ENCODE measurements at places on chromosomes 4 and X. TPM values are rescaled to one million over a fixed set of nuclear protein-coding genes. Genes with fewer than 3 reads are reported as not detected.

CXCL11 gene
- total RNA-seq: not detected

TRPC5OS gene
- not detected for total RNA-seq

BMP3 gene
- total RNA-seq: not detected

TAF7L gene
- 0.33 TPM for total RNA-seq

- H3K27ac ChIP-seq: no peak overlapping the region
- no peak overlapping the region for H3K4me3 ChIP-seq
- H3K36me3 ChIP-seq: no peaks in the 10 kb centered on the region
- H3K27me3 ChIP-seq: no peaks in the 10 kb centered on the region
These were observed 539.1 kb upstream of the MAGEB18 start for GRCh38 chrX:25599061-25599460.

DNA sequence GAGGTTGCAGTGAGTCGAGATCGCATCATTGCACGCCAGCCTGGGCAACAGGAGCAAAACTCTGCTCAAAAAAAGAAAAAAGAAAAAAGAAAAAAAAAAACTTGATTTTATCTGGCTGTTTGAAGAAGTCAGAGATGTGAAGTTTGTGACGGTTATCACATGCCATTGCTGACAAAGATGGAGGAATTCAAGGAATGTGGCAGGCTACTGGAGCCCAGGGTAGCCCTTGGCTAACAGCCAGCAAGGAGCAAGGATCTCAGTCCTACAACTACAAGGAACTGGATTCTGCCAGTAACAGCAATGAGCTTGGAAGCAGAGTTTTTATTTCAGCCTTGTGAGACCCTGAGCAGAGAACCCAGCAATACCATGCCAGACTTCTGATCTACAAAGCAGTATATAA is 24.3 kb upstream of the TET2 start:
- peak; percentile 60 for DNase-seq
- no peak overlapping the region for H3K27ac ChIP-seq
- no peak overlapping the region for H3K4me3 ChIP-seq
- no peaks in the 10 kb centered on the region for H3K4me1 ChIP-seq
- no peaks in the 10 kb centered on the region for H3K27me3 ChIP-seq
- H3K36me3 ChIP-seq: no peaks in the 10 kb centered on the region

DNA sequence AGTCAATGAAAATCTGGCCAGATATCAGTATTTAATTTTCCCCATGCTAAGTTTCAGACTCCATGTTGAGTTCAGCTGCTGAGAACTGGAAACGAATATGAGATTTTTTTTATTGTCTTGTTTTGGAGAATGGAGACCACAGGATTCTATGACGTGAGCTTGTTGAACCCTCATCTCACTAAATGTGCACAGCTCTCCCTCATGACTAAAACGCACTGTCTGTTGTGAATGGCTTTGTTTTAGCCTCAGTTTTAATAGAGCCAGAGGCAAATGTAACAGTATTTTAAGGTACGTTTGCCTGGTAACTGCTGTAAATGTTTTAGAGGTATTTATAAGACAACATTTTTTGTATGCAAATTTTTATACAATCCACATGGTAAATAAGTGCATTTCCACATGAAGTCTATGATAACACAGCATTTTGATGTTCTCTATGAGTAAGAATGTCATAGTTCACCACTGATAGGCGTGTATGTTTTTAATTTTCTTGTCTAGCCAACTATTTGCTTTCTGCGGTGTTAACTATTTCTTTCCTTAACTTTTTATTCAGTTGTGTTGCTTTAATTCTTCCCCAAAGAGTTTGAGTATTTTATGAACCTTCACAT is 1159.3 kb upstream of the TENM3 start:
- no peak overlapping the region for H3K27ac ChIP-seq
- H3K27me3 ChIP-seq: no peaks in the 10 kb centered on the region
- no peaks in the 10 kb centered on the region for H3K4me1 ChIP-seq
- no peak for DNase-seq
- no peak overlapping the region for H3K4me3 ChIP-seq
- no peaks in the 10 kb centered on the region for H3K36me3 ChIP-seq

DNA sequence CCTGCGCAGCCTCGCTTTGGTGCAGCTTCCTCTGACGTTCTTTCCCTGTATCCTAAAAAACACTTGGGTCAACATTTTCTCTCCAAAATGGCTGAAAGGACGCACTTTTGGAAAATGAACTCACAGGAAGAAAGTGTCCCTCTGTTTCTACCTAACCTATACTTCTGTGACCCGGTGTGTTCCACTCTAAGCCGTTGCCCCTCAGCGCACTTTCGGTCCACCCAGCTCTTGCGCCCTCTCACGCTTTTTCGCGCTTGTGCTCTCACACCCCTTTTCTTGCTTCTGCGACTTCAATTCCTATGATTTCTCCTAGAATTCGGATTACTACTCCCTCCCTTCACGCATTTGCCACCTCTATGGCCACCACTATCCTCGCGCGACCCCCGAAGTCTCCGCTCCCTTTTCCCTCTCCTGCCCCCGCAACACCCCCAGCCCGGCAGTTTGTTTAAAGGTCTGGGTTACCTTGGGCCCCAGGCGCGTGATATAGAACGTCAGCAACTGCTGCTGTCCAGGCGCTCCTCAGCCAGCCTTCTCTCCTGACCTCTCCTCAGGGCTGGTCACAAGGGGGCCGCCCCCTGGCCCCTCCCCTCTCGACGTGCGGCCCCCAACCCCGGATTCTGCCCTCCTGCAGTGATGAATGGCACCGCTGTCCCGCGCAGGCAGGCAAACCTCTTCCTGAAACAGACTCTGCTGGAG is at the start of gene USP51:
Gene USP51 (minus strand): TSS at position 535 of the 696 bp plus-strand sequence. CDS start 909 bp downstream, outside the sequence.
- no peaks in the 10 kb centered on the region for H3K36me3 ChIP-seq
- DNase-seq: peak; percentile 59
- H3K27me3 ChIP-seq: no peaks in the 10 kb centered on the region
- peak within 1 kb of the TSS; percentile 84 for H3K27ac ChIP-seq
- no peaks in the 10 kb centered on the region for H3K4me1 ChIP-seq

- peaks cover 25% of the 10 kb centered on the region for H3K4me1 ChIP-seq
- H3K27me3 ChIP-seq: no peaks in the 10 kb centered on the region
These were observed 1.8 kb downstream of the SH3BP2 start for GRCh38 chr4:2794486-2795299.

- peaks cover 16% of the 10 kb centered on the region for H3K36me3 ChIP-seq
- DNase-seq: no peak
- H3K4me1 ChIP-seq: no peaks in the 10 kb centered on the region
- H3K27ac ChIP-seq: no peak overlapping the region
These were observed 58.1 kb downstream of the FAM114A1 start for GRCh38 chr4:38925492-38926413.

DNA sequence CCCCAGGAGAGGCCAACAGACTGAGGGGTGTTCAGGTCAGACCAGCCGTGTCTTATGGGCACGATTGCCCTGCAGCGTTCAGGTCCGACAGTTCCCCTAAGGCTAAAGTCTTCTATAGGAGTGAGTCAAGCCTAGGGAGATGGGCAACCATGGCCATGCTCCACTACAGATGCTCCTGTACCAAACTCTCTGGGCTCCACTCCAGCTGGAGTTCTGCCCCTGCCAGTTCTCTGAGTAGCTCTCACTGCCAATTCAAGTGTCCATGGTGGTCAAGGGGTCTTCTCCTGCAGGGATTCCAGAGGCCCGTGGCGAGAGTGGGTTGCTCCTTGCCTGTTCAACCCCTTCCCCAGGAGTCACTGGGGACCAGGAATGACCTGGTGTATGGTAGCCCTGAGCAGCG is 38.2 kb downstream of the BEX3 start:
- H3K27ac ChIP-seq: no peak overlapping the region
- H3K27me3 ChIP-seq: no peaks in the 10 kb centered on the region
- no peak for DNase-seq
- H3K36me3 ChIP-seq: no peaks in the 10 kb centered on the region
- H3K4me1 ChIP-seq: no peaks in the 10 kb centered on the region

DNA sequence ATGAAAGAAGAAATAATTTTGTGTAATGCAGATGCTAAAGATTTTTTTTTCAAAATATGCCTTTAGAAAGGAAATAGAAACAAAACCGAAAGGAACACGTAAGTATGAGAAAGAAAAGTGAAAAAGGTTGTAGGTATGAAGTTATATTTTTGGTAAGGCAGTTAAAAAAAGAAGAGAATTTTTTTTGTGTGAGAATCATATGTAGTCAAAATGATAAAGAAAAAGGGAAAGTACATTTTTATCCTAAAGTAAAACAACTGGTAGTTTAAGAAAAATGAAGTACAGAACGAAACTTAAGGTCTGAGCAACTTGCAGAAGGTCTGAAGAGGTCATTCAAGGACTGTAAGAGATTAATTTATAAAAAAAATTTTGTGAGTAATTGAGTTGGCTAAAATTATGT is 164.0 kb upstream of the TRAM1L1 start:
- H3K4me1 ChIP-seq: no peaks in the 10 kb centered on the region
- H3K27me3 ChIP-seq: no peaks in the 10 kb centered on the region
